H1 (cell line): ENCODE measurements at places on chromosomes 1 and 21. TPM values are rescaled to one million over a fixed set of nuclear protein-coding genes. Genes with fewer than 3 reads are reported as not detected.

DNA sequence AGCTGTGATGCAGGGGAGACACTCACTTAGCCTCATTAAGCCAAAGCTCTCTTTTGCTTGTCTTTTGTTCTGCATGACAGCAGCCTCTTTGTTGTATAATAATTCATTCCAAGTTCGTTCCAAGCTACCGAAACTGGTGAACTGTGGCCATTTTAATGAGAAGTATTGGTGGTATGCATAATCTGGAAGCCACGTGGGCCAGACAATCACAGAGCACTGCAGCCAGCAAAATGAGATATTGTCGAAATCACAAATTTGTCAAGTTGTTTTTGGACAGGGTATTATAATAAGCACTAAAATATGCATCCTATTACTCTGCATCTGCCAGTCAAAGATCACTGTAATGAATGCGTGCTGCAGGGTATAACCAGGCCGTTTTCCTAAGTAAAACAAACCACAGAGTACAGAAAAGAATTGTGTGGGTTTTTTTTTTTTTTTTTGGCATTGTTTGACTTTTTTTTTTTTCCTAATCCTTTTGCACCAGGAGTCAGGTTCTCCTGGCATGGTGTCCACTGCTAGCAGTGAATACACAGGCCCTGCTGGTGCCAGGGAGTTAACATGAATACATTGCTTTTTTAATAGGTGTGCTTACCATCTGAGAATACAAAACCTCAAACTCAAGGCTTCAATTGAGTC, 423.9 kb downstream of the PTBP2 start:
- no peak overlapping the region for H3K27ac ChIP-seq
- H3K36me3 ChIP-seq, result no peaks in the 10 kb centered on the region
- H3K4me1 ChIP-seq, result no peaks in the 10 kb centered on the region
- no peak overlapping the region for H3K4me3 ChIP-seq

GRCh38 chr1:215665215-215665614, 98.1 kb downstream of the KCTD3 start:
- H3K27me3 ChIP-seq, result no peaks in the 10 kb centered on the region
- 0 out of 2 replicates have a peak, but pooled peaks cover 3% of the 10 kb centered on the region for H3K4me1 ChIP-seq
- no peaks in the 10 kb centered on the region for H3K36me3 ChIP-seq
- no peak overlapping the region for H3K4me3 ChIP-seq

DNA sequence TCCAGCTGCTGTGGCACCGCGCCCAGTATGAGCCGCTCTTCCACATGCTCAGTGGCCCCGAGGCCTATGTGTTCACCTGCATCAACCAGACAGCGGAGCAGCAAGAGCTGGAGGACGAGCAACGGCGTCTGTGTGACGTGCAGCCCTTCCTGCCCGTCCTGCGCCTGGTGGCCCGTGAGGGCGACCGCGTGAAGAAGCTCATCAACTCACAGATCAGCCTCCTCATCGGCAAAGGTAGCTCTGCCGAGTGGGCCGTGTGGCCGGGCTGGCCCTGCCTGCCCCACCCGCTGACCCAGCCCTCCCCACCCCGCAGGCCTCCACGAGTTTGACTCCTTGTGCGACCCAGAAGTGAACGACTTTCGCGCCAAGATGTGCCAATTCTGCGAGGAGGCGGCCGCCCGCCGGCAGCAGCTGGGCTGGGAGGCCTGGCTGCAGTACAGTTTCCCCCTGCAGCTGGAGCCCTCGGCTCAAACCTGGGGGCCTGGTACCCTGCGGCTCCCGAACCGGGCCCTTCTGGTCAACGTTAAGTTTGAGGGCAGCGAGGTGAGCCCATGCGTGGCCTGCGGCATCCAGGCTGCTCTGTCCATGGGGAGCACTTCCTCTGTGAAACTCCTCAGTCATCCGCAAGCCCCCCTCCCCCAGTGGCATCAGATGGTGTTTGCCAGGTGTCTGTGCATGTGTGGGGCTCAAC, 64.2 kb downstream of the PIK3CD start:
- H3K27ac ChIP-seq, result peak overlapping the region; percentile 69; the same call in 1 of the 2 replicates
- DNase-seq, result no peak
- no peaks in the 10 kb centered on the region for H3K36me3 ChIP-seq
- H3K4me1 ChIP-seq, result peaks cover 37% of the 10 kb centered on the region
- H3K4me3 ChIP-seq, result no peak overlapping the region

- no peak overlapping the region for H3K27ac ChIP-seq
- no peaks in the 10 kb centered on the region for H3K36me3 ChIP-seq
Measured at GRCh38 chr1:86419277-86419903, 4.6 kb upstream of the CLCA2 start.

DNA sequence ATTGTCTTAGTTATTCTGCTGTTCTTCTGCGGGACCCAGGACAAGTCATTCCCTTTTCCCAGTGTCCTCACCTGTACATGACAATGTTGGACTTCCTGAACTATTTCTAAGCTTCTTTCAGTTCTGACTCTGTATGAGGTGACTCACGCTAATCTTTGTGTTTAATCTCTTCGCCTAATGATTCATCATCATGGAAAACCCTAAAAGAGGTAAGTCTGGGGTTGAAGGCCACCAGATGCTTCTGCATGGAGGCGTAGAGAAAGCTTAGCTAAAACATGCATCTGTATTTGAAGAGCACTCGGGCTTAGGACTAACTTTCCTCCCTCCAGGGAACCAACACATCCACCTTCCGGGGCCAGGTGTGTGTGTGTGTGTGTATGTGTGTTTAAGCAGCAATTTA, 7.4 kb downstream of the SPRR5 start:
- H3K4me1 ChIP-seq, result no peaks in the 10 kb centered on the region
- no peaks in the 10 kb centered on the region for H3K36me3 ChIP-seq
- H3K27ac ChIP-seq, result no peak overlapping the region
- no peak overlapping the region for H3K4me3 ChIP-seq
- DNase-seq, result no peak

DNA sequence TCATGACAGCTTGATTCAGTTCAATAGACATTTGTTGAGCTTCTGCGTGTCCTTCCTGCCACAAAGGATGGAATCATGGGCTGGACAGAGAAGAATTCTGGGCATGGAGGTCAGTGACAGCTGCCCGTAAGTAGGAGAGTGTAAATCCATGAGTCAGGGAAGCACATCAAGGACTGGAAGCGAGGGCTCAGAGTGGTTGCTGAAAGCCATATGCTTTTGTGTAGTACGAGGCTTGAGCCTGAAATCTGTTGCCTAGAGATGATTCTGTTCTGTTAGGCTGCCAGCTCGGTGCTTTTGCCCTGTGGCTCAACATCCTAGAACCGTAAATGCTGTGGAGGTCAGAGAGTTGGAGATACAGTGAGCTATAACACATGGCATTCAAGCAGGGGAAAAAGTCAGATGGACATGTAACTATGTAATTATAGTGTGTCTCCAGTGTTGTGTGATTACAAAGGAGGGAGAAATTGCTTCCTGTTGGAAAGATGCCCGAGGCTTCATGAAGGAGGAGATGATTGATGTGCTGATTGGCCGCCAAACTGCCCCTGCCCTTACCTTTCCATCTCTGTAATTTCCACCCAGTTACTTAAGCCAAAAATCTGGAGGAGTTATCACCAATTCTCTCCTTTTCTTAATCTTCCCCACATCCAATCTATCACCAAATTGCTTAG, 92.8 kb upstream of the CACNA1E start:
- H3K27ac ChIP-seq, result no peak overlapping the region
- H3K4me3 ChIP-seq, result no peak overlapping the region
- H3K4me1 ChIP-seq, result no peaks in the 10 kb centered on the region
- H3K36me3 ChIP-seq, result no peaks in the 10 kb centered on the region

GRCh38 chr1:200445213-200445612, 35.4 kb upstream of the ZNF281 start:
- H3K27me3 ChIP-seq, result no peaks in the 10 kb centered on the region
- no peaks in the 10 kb centered on the region for H3K4me1 ChIP-seq
- no peaks in the 10 kb centered on the region for H3K36me3 ChIP-seq
- DNase-seq, result no peak
- H3K4me3 ChIP-seq, result no peak overlapping the region
- no peak overlapping the region for H3K27ac ChIP-seq

FAM163A gene
- total RNA-seq, result 0.13 TPM in 2 replicates

- H3K36me3 ChIP-seq, result no peaks in the 10 kb centered on the region
- H3K27me3 ChIP-seq, result no peaks in the 10 kb centered on the region; the same call in 1 of the 2 replicates
- peak overlapping the region; percentile 47 for H3K4me3 ChIP-seq
- DNase-seq, result no peak
Measured at GRCh38 chr1:65265296-65265650, 44.1 kb upstream of the DNAJC6 start.
